ENCODE measurements at places on chromosomes 11 and 22. TPM values are rescaled to one million over a fixed set of nuclear protein-coding genes. Genes with fewer than 3 reads are reported as not detected.

Gene EFCAB6
- total RNA-seq: 4.2 TPM

Gene SPECC1L
- 37.9 TPM for total RNA-seq

Gene TRIM29
- total RNA-seq: 0.17 TPM

Gene FAM227A
- 1.2 TPM for total RNA-seq

Gene SHISA8
- not detected for total RNA-seq

Gene CDC42BPG
- total RNA-seq: 0.15 TPM

Gene PATE2
- total RNA-seq: 0.29 TPM

Gene UCP3
- total RNA-seq: 0.33 TPM

Gene ST3GAL4
- total RNA-seq: 39.7 TPM

Gene HIC2
- total RNA-seq: 3.8 TPM

Gene KCNE3
- total RNA-seq: 1.0 TPM

Gene NXPE1
- not detected for total RNA-seq

Gene MICAL2
- total RNA-seq: 86.4 TPM

Gene OR52N4
- not detected for total RNA-seq

Gene C11orf97
- not detected for total RNA-seq

Gene ALX4
- 0.58 TPM for total RNA-seq

Gene TRPM5
- not detected for total RNA-seq
